ENCODE measurements at places on chromosomes 7 and 10.

DNA sequence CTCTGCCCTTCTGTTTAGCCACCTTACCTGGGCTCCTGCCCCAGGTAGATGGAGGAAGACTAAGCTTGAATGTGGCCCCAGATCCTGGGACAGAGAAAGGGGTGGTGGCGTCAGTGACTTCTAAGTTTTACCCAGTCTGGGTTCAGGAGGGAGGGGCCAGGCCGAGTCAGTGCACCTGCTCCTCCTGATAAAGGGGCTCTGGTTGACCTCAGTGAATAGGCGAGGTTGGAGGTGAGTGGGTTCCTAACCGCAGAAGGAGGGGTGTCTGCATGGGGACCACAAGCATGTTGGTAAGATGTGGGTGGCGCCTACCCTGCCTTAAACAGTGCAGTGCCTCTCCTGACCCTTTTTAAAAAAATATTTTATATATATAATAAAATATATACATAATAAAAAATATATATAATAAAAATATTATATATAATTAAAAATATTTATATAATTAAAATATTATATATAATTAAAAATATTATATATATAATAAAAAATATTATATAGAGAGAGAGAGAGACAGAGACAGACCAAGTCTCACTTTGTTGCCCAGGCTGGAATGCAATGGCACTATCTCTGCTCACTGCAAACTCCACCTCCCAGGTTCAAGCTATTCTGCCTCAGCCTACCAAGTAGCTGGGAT is 97.3 kb upstream of the GTF2I start:
- DNase-seq, result no peak

DNA sequence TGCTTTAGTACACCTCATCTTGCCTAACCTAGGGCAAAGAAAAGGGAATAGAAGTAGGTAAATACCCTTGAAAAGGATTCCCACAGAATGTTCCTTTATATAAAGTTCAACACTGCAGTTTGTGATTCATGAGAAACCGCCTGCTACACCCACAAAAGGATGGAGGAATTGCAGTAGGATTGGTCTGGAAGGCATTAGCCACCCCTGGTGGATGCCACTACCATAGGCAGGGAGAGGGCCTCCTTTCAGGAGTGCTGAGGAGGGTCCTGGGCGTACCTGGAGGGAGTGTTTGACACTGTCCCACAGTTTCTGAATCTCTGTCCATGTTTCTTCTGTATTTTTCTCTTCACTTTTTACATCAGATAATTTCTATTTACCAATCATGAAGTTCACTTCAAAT is 221.8 kb upstream of the TMEM72 start:
- DNase-seq, result no peak

DNA sequence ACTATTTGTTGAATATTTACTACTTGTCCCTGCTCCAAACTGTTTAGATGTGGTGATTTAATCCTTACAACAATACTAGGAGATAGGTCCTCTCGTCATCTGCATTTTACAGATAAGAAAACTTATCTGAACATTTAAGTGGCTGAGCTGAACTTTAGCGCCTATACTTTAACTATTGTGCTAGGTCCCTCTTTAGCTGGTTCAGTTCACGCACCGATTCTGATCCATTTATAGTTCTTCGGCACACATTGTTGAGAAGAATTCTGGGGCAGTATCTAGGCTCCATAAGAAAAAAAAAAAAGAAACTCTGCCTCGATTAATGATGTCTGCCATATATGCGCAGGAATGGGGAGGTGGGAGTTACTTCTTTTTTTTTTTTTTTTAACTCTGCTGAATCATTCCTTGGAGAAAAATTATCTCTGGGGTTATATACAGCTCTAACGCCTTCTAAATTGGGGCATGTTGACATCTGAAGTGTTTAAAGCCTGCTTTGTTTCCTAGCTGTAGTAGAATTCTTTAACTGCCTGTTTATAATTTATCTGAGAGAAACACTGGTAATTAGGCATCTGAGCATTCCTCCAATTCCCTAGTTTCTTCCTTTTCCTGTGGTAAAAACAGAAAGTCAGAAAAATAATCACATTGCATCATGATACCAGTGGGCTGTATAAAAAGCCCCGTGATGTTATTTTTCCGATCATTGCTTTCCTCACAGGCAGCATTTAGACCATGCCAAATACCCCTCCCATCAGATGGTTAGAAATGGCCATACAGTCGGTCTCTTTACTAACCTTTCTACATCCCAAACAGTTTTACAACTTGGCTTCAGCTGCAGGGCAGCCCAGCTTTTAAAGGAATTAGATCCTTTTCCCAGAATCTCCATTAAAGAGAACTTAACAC is 98.5 kb upstream of the KDM7A start:
- DNase-seq, result no peak

GRCh38 chr7:132080467-132080866 is 495.8 kb downstream of the PLXNA4 start:
- DNase-seq, result no peak

GRCh38 chr7:4957847-4958476 is 1.0 kb downstream of the MMD2 start:
- DNase-seq, result no peak
